EL (cell line): ENCODE measurements at places on chromosomes 3 and 15.

DNA sequence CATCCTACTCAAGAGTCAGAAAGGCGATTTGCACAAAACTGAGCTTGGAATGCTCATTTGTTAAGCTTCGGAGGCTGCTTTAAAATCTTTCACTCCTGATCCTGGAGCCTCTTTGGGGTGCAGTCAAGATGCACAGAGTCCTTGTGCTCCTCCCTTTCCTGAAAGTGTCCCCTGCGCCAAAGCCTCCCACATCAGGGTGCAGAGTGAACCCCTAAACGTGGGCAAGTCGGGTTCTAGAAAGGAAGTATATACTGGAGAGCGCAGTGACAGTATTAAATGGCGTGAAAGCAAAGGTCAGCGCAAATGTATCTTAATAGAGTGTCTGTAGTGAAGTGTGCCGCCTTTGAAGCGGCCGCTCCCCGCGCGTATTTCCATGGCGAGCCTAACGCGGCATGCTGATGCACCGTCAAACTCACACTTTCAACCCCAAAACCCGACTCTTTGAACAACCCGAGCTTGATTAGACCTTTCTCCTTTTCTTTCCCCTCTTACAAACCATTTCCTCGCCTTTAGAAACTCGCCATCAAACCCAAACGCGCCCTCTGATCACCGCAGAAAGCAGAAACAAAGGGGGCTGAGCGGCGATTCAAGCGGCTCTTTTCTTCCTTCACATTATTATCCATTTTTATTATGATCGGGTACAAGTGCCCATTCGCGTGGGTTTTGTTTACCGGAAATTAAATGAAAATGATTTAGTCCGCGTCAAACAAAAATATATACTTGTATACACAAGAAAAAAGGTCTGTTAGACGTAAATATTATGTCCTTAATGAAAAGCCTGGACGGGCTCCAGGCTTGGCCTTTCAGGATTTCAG is 18.3 kb downstream of the ZIC4 start:
- no peak for DNase-seq

DNA sequence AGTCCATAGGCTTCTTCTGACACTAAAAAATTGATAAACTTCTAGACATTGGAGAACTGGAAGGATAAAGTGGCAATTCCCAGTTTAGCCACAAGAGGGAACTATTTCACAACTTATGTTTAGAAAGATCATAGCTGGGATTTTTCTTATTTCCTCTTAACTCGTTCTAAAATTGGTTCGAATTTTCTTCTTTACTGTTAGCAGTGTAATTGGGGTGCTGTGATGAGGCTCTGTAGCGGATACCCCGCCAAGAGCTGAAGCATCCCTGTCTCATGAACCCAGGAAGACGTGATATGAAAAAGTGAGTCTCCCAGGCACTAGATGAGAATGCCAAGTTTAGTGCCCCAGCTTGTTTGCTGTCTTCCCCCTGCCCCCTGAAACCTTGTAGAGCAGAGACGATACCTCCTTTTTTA is 85.1 kb downstream of the PDCD6IP start:
- DNase-seq = peak; percentile 55

GRCh38 chr3:18124501-18124900 is 300.6 kb downstream of the SATB1 start:
- peak; percentile 84 for DNase-seq

- no peak for DNase-seq
These were observed 3.6 kb downstream of the PDIA3 start for GRCh38 chr15:43749690-43750345.

GRCh38 chr3:127011270-127011992 is 28.5 kb downstream of the PLXNA1 start:
- no peak for DNase-seq

DNA sequence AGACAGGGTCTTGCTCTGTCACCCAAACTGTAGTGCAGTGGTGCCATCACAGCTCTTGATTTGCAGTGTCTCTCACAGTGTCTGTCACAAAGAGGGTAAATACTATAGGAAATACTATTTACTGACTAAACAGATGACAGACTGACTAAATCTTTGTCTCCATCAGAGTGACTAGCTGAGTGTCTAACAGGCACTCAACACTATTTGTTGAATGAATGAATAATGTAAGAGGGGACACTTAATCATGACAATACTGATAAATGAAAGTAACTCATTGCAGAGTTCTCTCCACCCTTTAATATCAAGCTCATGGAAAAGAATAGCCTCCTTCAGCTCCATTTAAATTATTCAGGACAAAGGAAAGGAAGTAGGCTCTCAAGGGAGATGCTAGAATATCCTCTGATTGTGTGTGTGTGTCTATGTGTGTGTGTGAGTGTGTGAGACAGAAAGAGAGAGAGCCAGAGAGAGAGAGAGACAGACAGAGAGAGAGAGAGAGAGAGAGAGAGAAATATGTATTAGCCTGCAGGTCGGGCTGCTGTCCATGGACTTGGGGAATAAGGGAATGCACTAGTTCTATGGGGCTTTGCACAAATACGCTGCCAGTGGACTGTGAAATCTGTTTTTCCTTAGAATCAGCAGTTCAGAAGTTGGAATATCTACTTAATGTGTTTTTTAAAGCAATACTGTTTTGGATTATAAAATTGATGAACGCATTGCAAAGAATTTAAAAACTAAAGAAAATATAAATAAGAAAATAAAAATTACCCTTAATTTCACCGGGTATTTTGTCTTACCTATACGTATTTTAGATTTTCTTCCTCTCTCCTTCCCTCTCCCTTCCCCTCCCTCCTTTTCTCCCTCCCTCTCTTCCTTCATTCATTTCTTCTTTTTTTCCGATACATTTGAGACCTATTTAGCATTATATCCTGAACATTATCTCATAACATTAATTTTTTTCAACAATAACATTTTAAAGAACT is 132.9 kb upstream of the LRIG1 start:
- no peak for DNase-seq

DNA sequence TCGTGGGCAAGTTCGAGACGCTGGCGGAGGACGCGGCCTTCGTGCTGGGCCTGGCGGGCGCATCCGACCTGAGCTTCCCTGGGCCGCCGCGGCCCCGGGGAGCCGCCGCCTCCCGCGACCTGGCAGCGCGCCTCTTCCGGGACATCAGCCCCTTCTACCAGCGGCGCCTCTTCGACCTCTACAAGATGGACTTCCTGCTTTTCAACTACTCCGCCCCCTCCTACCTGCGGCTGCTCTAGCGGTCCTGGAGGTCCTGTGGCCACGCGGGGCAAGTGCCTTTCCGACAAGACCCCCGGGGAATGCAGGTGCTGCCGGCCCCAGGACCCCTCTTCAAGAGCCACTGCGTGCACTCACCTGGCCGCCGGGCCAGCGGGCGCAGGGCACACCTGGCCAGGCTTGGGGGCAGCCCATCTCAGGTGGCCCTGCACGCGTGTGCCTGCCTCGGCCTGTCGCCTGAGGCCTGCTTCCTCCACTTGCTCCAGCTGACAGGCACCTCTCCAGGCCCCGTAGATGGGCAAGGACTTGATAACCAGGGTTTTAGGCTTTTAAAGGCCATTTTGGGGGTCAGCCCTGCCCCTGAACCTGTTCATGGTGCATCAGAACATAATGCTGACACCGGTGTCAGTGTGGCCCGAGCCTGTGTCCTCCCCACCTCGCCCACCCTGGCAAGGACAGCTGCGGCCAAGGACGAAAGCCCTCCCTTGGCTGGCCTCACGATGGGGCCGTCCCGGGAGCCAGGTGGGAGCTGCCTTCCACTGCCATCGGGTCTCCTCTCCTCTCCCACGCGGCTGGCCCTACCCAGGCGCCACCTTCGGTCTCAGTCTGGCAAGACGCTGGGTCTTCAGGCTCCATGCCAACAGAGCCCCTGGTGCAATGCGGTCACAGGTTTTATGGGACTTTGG is 16.1 kb downstream of the C3orf22 start:
- no peak for DNase-seq

DNA sequence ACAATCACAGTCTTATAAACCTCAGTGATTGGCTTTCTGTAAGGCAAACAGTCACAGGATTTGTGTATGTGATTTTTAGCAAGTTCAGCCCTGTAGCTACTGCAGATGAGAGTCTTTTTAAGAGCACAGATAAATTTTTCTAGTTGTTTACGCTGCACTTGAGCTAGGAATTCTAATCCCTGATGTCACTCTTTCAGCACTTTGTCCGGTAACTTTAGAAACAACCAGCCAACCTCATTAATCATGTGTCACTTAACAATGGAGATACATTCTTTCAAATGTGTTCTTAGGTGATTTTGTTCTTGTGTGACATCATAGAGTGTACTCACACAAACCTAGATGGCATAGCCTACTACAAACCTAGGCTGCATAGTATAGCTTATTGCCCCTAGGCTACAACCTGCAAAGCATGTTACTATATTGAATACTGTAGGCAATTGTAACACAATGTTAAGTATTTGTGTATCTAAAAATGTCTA is 36.8 kb upstream of the GOLGA6L2 start:
- no peak for DNase-seq

DNA sequence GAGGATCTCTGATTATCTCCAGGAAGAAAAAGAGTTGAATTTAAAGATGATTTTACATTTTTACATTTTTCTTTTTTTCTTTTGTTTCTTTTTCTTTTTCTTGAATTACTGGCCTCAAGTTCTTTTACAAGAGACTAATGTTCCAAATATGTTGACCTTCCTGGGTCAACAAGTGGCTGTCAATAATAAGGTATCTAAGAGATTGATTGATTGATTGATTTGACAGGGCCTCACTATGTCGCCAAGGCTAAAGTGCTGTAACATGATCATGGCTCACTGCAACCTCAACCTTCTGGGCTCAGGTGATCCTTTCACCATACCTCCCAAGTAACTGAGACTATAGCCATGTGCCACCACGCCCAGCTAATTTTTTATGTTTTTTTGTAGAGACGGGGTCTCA is 44.6 kb downstream of the KIF9 start:
- no peak for DNase-seq

GRCh38 chr3:178537122-178537705 is 978 bp downstream of the KCNMB2 start:
- DNase-seq = no peak

DNA sequence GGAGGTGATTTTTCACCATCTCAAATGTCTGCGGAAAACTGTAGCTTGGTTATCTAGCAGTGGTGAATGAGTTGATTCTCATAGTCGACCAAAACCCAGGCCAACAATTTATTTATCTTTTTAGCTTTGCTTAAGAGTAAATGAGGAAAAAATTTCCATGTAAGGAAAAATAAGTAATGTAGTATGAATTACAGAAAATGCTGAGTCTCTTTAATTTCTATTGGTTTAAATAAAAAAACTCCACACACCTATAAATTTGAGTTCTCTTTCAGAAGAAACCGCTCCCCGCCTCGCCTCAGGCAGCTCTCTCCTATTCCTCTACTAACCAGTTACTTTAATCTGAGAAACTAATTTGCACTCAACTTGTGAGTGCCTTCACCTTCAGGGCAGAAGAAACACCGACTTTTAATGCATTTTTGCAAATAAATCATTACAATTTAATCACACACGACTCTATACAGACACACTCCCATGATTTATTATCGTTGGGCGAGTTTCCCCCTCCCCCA is 540 bp upstream of the RSRC1 start:
- DNase-seq = no peak

GRCh38 chr3:59996056-59996455 is 946.2 kb upstream of the CFAP20DC start:
- no peak for DNase-seq

DNA sequence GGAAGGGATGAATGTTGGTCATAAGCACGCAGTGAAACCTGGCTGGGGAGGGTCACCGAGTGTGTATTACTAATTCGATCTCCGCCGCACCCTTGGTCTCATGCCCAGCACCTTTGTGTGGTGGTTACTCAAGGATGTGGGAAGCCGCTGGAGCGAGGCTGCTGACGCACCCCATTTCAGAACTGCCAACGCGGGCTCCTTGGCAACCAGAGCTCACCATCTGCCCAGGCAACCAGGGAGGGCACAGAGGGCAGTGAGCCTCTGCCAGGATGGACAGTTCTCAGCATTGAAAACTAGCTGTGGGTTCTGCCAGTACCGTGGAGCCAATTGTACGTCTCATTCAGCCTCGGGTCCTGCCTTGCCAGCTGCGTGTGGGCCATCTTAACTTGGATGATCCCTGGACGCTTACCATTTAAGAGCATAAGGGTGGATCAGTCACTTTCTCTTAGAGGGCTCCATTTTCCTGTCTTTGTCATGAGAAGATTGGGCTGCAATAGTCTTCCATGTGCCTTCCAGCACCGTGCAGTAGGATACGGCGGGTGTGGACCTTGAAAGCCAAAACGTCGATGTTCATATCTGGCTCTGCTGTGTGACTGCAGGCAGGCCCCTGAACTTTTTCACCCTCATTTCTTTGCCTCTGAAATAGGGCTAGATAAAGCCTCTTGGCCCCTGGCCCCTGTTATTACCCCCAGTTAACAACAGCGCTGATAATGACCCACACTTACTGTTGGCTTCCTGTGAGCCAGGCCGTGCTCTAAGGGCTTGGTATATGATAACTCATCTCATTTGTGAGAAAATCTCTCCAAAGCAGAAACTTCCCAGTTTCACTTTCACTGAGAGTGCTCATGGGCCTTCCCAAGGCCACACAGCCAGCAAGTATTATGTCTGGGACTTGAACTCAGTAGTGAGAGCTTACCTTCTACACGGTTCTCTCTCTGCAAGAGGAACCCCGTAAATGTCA is 238.8 kb downstream of the OPA1 start:
- no peak for DNase-seq
